ENCODE measurements at places on chromosomes 4 and X.

- DNase-seq = no peak
These were observed 14.1 kb upstream of the TENM3 start for GRCh38 chr4:182228991-182229577.

- no peak for DNase-seq
These were observed 73.0 kb upstream of the NFKB1 start for GRCh38 chr4:102428122-102428521.

GRCh38 chr4:147299205-147299604 is 181.7 kb upstream of the EDNRA start:
- no peak for DNase-seq

DNA sequence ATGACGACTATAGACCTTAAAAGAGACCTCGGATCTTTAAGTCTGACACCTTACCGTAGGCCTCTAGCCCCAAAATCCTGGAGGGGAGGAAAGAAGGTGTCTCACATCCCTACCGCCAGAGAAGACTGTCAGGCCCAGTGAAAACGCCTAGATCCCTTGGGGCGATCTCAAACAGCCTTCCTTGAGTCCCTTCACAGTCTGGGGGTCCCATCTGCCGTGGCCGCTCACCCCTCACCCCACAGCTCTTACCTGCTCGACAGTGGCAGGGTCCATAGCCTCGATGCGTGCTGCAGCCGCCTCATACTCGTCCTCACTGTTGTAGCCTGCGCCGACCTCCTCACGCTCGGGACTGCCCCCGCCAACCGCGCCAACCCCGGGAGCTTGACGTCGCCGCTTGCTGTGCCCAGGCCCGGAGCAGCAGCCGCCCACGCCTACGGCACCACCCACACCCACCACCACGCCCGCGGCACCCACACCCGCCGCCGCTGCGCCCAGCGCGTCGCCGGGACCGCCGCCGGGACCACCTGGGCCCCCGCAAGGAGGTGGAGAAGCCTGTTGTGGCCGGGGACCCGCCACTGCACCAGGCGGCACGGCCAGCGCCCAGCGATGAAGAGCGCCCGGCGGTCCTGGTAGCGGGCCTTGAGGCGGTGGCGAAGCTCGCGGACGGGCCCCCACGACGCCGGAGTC is 536 bp downstream of the OTUD5 start:
- no peak for DNase-seq

DNA sequence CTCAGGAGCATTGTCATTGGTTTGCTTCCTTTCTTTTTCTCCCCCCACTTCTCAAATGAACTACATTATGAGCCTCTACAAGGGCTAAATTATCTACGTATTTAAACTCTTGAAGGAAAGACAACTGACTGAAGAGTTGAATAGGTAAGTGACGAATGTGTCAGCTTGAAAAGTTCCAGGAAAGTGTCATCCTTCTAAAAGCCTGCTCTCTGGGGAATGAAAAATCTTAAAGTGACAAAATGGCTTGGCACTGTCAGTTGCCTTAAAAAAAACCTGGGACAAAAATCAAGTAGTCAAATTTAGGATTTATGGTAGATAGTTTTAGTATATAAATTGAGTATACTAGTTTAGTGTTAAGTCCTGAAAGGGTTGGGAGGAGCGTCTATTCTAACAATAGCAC is 173.9 kb upstream of the NDP start:
- DNase-seq = no peak

- no peak for DNase-seq
These were observed 200.0 kb upstream of the ARHGAP24 start for GRCh38 chr4:85274955-85275354.

DNA sequence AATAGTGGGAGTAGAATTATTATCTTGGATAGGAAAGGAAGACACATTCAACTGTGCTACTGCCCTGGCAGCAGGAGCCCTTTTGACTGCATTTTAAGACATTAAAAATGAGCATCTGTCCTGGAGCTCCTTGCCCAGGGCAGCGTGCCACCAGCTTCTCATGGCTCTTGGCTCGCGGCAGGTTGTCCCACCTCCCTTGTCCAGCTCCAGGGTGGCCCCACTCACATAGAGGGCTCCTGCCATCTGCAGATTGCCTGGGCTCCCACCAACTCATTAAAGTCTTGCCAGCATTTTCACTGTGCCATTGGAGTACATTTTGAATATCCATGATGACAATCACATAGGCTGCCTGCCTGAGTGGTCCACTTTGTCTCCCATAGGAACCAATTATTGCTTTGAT is 27.0 kb downstream of the CLCN4 start:
- DNase-seq = no peak

GRCh38 chr4:40262077-40262528 is 65.3 kb downstream of the RHOH start:
- DNase-seq = no peak

GRCh38 chr4:184885602-184886001 is 59.8 kb upstream of the ACSL1 start:
- no peak for DNase-seq

GRCh38 chr4:173763389-173763788 is 233.4 kb upstream of the HAND2 start:
- no peak for DNase-seq

DNA sequence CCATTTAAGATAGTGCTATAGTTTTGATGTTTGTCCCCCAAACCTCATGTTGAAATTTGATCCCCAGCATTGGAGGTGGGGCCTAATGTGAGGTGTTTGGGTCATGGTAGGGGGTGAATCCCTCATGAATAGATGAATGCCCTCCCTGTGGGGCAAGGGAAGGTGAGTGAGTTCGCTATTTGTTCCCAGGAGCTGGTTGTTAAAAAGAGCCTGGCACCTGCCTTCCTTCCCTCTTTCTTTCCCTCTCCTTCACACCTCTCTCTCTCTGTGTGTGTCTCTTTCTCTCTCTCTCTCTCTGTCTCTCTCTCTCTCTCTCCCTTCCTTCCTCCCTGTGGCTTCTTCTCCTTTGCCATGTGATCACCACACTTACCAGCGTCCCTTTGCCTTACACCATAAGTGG is 160.7 kb downstream of the AASDH start:
- no peak for DNase-seq

DNA sequence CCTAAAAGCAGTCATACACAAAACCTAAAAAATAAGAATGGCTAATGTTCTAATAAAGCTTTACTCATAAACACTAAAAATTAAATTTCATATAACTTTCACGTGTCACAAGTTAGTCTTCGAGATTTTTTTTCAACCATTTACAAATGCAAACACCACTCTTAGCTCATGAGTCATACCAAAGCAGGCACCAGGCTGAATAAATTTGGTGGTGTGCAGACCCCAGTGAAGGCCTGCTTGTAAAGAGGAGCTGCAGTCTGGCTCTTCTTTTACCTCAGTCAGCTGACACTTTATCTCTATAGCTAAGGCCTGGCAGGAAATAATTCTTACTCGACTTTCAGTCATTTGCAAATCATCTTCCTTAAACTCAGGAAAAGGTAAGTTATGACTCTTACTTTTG is 37.4 kb downstream of the CLOCK start:
- no peak for DNase-seq

GRCh38 chr4:168852933-168853713 is 156.9 kb downstream of the CBR4 start:
- no peak for DNase-seq

DNA sequence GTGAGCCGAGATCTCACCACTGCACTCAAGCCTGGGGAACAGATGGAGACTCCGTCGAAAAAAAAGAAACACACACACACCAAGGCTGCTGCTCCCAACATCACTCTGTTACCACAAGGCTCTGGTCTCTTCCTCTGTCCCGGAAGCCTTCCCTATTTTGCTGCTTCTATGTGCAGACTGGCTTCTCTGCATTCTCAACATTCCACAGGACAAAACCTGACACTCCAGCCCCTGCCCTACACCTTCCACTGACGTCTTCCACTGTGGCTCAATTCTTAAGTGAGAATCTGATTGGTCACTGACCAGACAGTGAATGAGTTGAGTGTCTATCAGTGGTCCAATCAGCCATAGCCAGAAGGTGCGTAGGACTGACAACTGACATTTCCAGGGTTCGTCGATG is 5.9 kb downstream of the ODAPH start:
- DNase-seq = no peak

DNA sequence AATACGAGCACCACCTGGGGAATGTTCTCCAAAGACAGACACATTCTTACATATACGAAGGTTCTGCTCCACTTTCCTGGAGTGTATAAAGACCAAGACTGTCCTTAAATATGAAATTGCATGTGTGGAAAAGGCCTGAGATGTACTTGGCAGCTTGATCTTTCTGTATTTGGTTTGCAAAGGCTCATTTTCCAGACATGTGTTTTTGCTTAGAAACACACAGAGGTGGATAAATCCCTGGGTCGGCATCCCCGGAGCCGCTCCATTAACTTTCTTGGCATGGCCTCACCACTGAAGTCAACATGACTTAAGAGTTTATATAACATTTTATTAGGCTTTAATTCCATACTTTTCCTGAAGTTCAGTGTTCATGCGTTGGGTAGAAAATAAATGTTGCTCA is 239.4 kb downstream of the LDB2 start:
- no peak for DNase-seq

GRCh38 chr4:178480105-178480504 is 1037.9 kb upstream of the AGA start:
- no peak for DNase-seq

DNA sequence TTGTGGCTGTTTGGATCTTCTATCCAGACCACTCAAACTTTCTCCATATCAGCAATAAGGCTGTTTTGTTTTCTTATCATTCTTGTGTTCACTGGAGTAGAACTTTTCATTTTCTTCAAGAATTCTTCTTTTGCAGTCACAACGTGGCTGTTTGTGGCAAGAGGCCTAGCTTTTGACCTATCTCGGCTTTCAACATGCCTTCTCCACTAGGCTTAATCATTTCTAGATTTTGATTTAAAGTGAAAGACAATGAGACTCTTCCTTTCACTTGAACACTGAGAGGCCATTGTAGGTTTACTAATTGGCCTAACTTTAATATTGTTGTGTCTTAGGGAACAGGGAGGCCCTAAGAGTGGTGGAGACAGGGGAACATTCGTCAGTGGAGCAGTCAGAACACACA is 19.1 kb downstream of the FGF2 start:
- no peak for DNase-seq

- DNase-seq = no peak
These were observed 101.6 kb upstream of the OTUD4 start for GRCh38 chr4:145281951-145282350.

GRCh38 chr4:52959541-52959940 is 97.4 kb downstream of the RASL11B start:
- peak; percentile 82 for DNase-seq

DNA sequence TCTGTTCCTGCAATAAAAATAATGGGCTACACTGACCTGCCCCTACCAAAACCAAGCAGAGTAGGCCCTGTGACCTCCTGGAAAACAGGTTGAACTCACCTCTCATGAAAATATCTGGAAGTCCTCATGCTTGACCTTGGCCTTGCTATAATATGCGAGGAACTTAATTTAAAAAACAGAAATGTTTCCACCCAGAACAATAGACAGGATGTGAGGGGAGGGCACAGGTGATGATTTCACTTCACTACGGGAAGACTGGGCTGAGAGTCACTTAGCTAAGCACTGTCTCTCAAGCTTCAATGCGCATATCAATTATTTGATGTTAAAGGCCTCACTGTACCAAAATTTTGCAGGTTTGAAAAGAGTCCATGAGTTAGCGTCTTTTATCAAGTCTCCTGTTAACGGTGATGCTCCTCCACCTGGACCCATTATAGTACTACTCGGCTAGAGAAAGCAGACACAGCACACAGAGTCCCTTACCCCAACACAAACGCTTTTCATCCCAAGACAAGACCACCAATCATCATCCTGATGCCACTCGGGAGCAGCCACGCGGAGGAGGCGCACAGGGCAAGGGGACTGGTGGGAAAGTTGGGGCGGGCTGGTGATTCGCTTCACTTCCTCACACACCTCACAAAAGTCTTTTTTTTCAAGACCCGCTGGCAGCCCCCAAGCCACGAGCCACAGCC is 25.9 kb downstream of the ZNF721 start:
- DNase-seq = no peak

GRCh38 chrX:120514236-120514635 is 45.1 kb upstream of the LAMP2 start:
- no peak for DNase-seq

- no peak for DNase-seq
These were observed 131.2 kb upstream of the STX18 start for GRCh38 chr4:4673070-4673469.

DNA sequence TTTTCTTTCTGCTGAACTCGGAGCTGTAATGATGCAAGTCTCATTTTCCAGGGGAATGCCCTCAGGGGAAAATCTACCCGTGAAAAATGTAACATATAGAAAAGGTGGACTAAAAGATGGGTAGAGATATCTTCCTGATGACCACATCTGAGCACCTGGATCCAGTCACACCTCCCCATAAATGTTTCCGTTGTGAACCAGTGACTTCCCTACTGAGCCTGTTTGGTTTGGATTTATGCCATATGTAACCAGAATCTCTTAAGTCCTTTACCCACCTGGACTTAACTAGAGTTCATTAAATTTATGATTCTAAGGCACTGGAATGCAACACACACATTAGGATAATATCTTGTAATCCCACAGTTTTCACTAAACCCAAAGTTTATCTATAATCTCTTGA is 171.1 kb downstream of the ZNF330 start:
- DNase-seq = no peak

GRCh38 chrX:15173411-15173810 is 96.5 kb downstream of the ASB9 start:
- no peak for DNase-seq

DNA sequence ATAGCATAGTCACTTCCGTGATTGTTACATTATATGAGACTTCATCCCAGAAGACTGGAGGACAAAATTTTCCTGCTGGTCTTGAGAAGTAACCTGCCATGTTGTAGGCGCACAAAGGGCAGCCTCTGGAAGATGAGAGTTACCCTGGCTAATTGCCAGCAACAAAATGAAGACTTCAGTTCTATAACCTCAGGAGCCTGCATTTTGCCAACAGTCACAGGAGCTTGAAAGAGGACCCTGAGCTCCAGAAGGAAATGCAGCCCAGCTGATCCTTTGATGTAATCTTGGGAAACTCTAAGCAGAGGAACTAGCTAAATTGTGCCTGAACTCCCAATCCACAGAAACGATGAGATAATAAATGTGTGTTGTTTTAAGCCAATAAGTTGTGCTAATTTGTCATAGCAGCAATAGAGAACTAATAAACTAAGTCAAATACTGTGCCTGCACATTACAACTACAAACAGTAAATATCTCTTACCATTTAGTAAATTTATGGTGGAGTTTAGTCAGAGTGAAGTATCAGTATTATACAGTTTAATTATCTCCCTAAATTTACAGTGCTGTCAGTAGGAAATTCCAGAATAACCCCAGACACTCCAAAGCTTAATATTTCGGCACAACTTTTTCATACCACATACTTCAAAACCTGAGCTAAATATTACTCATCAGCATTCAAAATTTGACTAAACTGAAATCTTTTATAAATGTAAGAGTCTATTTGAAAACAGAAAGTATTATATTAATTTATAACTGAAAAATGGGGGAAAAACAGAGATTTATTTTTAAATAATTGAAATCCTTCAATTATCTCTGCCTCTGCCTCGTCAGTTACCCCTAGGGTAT is 90.1 kb upstream of the MAPK10 start:
- DNase-seq = no peak

DNA sequence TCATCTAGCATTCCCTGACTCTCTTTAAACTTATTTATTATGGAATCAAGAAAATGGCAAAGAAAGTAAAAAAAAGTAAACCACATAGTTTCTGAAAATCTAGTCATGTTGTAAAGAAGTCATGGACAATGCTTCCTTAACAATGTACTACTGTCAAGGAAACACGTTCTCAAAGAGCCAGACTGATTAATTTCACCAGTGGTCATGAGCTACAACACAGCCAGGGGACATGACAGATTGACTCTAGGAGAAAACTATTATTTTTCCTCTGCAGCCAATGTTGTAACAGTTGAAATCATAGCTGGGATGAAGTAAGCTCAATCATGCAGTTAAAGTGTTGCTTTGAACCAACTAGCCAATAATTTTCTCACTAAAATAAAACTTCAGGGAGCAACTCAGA is 109.2 kb downstream of the MAPK10 start:
- DNase-seq = no peak
